ENCODE measurements at places on chromosomes 4 and X.
A peak's percentile ranks its signal among the peaks of the same experiment; 100 is the strongest.

DNA sequence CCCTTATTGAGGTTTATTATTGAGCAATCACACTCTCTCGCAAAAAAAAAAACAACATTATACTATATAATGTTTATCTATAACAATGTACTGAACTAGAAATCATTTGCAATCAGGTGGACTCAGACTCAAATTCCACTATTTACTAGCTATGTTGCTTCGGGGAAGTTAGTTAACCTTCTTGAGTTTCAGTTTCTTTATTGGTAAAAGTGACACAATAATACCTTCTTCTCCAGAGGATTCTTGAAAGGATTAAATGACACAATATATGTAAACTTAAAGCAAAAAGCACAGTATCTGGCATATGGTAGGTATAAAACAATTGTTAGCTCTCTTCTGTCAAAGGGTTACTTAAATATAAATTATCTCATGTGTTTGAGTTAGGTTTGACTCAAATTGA is 31.5 kb upstream of the HDAC8 start:
- DNase-seq: no peak

GRCh38 chr4:86313656-86314055 is 46.2 kb downstream of the MAPK10 start:
- no peak for DNase-seq

- DNase-seq: peak; percentile 6
Observed at GRCh38 chr4:8303485-8304281, 34.1 kb downstream of the HTRA3 start.

DNA sequence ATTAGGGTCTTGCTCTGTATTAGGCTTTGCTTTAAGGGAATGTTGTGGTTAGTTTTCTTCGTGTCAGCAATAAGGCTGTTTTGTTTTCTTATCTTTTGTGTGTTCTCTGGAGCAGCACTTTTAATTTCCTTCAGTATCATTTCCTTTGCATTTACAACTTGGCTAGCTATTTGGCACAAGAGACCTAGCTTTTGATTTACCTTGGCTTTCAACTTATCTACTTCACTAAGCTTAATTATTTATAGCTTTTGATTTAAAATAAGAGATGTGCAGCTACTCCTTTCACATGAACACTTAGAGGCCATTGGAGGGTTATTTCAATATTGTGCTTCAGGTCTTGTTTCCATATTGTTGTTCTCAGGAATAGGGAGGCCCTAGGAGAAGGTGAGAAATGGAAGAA is 68.2 kb downstream of the FAT4 start:
- no peak for DNase-seq

DNA sequence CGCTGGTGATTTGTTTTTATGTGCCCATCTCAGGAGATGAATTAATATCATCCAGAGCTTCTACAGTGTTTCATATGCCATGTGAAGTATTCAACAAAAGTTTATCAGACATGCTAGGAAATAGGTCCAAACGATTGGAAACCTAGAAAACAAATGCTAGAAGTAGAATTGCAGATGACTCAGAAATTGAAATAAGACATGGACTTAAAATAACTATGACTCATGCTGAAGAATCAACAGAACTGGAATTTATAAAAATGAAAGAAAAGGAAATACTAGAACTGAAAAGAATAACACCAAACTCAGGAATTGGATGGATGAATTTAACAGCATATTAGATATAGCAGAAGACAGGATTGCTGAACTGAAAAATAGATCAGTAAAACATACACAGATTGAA is 172.7 kb upstream of the GIMD1 start:
- DNase-seq: no peak

DNA sequence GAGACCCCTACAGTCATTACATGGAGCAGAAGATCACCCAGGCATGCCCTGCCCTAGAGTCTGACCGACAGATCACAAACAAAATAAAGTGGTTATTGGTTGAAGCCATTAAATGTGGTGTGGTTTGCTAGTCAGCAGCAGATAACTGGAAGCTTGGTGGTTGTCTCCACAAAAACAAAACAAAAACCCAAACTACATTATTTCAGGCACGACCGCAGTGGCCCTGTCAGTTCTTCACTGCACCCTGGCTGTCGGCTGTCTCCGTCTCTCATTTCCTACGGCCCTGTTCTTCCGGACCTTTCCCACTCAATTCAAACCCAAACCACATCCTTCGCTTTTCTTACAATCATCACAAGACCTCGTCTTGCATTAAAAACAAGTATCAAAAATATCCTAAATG is 521.3 kb upstream of the ZFP42 start:
- DNase-seq: no peak

GRCh38 chr4:165872461-165873297 is at the start of gene TLL1:
Gene TLL1, plus strand, starts transcription at chr4:165873237. Its CDS starts 668 bp downstream, at chr4:165873905.
- peak; percentile 78 for DNase-seq

- DNase-seq: peak; percentile 17
Observed at GRCh38 chr4:26964994-26965393, 104.4 kb downstream of the STIM2 start.

GRCh38 chr4:78185117-78185516 is 128.0 kb downstream of the FRAS1 start:
- DNase-seq: no peak

DNA sequence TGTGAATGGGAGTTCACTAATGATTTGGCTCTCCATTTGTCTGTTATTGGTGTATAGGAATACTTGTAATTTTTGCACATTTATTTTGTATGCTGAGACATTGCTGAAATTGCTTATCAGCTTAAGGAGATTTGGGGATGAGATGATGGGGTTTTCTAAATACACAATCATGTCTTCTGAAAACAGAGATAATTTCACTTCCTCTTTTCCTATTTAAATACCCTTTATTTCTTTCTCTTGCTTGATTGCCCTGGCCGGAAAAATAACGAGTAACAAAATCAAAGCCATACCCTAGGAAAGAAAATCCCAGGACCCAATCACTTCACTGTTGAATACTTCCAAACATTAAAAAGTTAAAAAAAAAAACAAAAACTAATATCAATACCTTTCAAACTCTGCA is 67.7 kb upstream of the UGT2B4 start:
- no peak for DNase-seq

- no peak for DNase-seq
Observed at GRCh38 chrX:120378570-120378969, 16.7 kb downstream of the ATP1B4 start.

GRCh38 chrX:150648296-150648940 is 44.8 kb upstream of the MTMR1 start:
- no peak for DNase-seq

DNA sequence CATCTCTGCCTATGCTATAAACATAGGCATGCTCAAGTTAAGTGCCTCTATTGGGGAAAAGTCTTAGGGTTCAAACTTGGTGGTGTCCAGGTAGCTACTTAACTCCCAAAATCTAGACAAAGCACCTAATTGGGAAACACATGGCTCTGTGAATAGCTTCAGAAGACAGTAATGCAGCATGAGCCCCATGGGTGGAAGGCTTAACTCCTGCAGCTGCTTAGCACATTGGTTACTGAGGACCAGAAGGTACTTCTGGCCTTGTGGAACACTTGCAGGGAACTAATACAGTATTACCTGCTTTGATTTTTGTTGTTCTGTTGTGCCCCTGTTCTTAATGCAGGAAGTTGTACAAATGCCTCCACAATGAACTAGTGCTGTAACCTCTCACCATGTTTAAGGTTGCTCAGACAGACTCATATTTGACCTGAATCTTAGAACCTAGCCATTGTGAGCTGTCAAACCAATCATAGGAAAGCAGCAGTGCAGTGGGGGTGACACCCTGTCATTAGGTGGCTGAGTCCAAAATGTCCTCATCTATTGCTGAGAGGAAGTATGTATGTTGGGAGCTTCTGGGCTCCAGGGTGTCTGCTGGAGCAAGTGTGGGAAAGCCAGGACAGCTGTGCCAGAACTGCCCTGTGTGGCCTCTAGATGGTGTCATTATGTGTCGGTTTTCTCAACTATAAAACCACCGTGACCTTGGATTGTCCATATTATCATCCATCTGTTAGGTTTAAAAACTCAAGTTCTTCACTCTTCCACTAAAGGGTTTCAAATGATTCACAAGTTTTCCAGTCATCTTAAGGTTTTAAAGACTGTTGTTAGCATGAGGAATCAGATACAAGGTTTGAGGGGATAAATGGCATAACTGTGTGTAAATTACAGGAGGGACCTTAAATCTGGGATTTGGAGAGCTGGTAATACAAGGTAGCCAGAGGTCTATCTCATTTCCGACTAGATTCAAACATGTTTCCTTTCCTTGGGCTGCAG is 69.9 kb upstream of the WDR1 start:
- DNase-seq: peak; percentile 0

GRCh38 chrX:43998374-43998773 is 25.2 kb upstream of the NDP start:
- DNase-seq: no peak

- DNase-seq: no peak
Observed at GRCh38 chr4:113921089-113921794, 58.2 kb downstream of the ARSJ start.

DNA sequence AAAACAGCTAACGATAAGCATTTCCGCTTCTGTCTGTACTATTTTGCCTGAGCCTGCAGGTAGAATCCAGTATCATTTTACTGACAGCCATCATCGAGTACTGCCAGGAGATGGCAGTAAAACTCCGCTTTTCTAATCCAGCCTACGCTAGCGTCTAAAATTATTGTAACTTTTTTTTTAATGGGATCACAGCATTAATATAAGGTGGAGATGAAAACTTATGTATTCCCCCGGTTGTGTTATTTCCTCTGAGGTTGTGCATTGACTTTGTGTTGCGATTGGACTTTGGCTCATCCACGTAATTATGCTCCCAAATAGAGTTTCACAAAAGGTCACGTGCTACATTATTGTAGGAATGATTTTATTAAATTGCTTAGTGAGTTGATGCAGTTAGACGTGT is 248.1 kb downstream of the C4orf33 start:
- DNase-seq: peak; percentile 30

DNA sequence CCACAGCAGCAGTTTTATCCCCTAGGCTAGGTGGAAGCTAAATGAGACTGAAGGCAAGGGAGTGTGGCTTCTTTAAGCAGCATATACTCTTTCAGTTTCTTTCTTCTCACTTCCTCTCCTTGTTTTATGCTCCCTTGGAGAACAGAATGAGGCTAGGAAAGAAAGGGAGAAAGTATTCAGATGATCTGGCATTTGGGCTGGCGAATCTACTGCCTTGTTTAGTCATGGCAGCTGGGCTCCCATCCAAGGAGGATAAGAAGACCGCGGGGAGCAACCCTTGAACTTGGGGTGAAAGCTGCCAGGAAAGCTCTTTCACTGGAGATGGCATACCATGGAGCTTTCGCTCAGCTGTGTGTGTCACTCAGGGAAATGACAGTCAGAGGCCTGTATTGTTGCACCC is 72.1 kb downstream of the ARHGEF38 start:
- DNase-seq: no peak

DNA sequence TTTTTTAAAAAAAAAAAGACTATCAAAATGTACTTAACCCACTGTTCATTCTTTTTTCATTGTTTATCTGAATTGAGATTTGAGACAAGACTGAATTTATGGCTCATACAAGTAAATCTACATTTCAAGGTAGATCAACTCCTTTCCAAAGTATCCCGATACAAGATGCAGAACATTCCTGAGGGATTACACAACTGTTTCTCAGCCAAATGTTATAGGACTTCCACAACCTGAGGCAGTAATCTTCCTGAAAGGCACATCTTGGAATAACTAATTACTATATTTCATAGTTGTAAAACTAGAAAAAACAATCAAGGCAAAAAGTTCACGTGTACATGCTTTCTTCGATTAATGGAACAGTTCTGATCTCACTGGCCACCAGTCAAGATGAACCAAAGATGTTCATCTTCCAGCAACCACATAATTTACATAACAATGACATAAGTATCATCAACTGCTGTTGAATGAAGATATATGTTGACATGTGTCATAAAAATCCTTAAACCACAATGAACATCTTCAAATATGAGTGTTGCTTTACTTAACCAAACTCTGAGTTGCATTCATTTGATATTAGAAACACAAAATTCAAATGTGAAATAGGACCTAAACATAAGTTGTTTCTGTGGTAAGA is 225.2 kb upstream of the DKK2 start:
- no peak for DNase-seq

DNA sequence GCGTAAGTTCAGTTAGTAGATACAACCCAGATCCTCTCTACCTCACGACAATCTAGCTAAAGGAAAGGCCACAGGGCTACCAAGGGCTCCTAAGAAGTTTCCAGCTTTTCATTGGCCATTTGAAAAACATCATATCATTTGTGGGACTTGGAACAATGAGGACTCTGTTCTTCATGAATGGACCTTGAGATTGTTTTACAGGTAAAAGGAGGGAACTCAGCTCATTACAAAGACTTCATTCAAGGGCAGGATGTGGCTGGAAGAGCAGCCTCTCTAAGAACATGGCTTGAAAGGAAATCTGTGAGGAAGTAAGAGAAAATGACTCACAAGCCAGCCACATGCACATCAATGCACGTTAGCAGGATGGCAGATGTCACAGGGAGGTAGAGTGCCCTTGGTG is 105.9 kb upstream of the SLC7A11 start:
- peak; percentile 8 for DNase-seq

- no peak for DNase-seq
Observed at GRCh38 chr4:95957759-95958158, 117.9 kb downstream of the PDHA2 start.

- DNase-seq: no peak
Observed at GRCh38 chr4:22408474-22408873, 107.4 kb downstream of the ADGRA3 start.

DNA sequence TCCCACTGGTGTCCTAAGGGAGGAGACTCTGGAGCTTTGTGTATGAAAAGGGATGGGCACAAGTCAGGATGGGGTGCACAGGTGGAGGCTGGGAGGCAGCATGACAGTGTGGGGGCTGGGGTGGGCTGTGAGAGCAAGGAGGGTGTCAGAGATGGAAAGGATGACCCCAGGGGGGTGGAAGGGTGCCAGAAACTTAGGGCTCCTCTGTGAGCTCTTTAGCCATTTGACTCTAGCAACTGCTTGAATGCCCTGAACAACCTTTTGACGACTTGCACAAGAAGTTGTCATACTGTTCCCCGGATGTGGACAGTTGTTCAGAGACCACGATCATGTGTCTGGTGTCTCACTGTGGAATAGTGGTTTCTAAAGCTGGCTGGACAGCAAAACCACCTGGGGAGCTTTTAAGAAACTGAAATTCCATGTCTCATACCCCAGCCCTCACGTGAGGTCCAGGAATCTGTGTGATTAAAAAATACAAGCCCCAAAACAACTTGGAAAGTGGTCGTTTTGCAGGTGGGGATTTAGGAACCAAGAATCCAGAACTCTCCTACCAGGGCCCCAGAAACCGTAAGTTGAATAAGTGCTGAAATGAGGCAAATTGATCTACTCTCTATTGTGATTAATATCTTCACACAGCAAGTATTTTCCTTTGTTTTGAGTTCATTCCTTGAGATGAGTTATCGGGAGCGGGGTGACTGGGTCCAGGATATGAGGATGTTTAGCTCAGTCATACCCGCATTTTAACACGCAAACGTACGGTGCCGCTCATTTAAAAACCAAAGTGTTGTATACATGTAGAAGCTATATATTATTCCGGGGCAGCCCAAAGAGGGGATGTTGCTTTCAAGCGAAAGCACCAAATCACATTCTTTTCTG is 3.4 kb downstream of the RHOH start:
- DNase-seq: peak; percentile 32
